T-cell (primary cell): ENCODE measurements at places on chromosomes 1 and 21.

DNA sequence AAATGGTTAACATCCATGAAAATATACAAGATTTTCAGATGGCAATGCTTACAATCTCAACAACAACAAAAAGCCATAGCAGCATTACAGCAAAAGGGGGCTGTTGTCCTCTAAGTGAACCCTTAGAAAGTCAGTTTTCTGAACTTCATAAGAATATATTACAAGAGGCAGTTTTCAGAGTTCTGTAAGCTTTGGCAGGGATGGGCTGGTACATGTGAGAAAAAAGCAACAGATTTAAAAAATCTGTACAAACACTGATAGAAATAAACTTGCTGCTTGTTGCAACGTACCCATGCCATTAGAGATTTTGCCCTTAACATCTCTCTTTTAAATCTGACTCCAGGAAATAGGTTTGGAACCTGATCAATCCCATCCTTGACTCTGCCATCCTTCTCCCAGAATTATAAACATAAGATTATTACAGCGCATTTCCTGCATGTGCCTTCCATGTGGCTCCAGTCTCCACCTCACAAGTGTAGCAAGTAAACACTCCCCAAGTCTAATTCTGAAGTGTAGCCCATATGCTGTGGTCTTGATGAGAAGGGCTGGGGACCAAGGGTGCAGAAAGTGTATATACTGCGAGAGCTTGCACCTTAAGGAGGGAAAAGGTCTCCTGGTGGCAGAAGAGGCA, 101.4 kb upstream of the TSPAN2 start:
- DNase-seq: no peak

DNA sequence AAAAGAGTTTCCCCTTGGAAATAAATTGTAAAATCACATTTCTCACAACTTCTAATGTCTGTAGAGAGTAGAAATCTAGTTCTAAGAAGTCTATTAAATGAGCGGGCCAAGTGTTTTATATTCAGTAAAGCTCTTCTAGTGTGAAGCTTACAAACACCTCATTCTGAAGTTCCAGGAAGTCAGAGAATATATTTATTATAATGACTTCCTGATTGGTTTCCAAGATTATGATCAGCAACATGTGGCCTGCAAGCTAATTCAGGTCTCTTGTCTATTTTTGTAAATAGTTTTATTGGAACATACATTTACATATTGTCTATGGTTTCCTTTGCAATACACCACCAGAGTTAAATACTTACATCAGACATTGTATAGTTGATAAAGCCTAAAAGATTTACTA, 603.9 kb downstream of the AMY1C start:
- no peak for DNase-seq

DNA sequence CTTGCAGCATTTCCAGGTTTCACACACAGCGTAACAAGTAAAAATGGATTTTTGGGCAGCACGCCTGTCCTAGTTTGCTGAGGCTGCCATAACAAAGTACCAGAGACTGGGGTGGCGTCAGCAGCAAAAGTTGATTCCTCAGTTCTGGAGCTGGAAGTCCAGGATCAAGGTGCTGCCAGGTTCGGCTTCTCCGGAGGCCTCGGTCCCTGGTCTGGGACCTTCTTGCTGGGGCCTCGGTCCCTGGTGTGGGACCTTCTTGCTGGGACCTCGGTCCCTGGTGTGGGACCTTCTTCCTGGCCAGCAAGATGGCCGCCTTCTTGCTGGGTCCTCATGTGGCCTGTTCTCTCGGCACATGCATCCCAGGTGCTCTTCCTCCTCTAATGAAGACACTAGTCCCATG, 104.0 kb downstream of the PDE9A start:
- DNase-seq: no peak

GRCh38 chr21:31136891-31137290, 98.6 kb upstream of the KRTAP19-8 start:
- DNase-seq: no peak

DNA sequence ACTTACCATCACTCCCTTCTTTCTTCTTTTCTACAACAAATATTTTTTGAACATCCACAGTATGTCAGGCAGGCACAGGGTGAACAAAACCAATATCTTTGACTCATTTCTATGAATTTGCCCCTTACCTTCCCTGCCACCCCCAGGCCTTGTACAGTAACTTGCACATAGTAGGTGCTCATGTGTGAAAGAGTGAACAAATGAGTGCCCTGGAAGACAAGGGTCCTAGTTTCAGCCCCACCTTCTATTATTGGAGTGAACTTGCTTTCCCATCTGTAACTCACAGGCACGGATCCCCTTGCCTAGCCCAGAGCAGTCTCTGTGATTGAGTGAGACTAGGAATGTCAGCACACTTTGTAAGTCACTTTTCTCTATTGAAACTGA, 12.8 kb downstream of the ZDHHC18 start:
- DNase-seq: no peak

GRCh38 chr1:161008869-161009510, 12.0 kb downstream of the F11R start:
- no peak for DNase-seq

- no peak for DNase-seq
These were observed 1008.3 kb upstream of the B3GALT2 start for GRCh38 chr1:194194724-194195123.

GRCh38 chr1:8926707-8927694, 18.7 kb upstream of the CA6 start:
- peak; percentile 43 for DNase-seq

DNA sequence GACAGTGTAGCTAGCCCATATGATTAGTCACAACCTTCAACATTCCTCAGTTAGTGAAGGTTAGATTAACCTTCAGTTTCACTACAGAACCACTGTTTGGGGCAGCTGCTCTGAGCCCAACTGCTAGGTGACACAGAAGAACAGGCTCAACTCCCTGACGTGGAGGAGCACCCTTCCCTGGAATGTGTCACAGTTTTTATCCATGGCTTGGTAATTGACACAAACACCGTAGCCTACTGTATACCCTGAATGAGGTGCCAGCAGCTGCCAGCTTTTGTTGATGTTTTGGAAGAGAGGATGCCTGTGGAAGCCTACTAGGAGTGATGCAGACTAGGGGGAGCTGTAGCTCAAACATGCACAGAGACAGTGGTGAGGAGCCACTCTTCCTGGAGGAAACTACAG, 56.6 kb upstream of the CR2 start:
- no peak for DNase-seq

- no peak for DNase-seq
These were observed 30.1 kb upstream of the TRIM62 start for GRCh38 chr1:33211972-33212371.

- no peak for DNase-seq
These were observed 36.6 kb upstream of the ECE1 start for GRCh38 chr1:21326861-21327344.

DNA sequence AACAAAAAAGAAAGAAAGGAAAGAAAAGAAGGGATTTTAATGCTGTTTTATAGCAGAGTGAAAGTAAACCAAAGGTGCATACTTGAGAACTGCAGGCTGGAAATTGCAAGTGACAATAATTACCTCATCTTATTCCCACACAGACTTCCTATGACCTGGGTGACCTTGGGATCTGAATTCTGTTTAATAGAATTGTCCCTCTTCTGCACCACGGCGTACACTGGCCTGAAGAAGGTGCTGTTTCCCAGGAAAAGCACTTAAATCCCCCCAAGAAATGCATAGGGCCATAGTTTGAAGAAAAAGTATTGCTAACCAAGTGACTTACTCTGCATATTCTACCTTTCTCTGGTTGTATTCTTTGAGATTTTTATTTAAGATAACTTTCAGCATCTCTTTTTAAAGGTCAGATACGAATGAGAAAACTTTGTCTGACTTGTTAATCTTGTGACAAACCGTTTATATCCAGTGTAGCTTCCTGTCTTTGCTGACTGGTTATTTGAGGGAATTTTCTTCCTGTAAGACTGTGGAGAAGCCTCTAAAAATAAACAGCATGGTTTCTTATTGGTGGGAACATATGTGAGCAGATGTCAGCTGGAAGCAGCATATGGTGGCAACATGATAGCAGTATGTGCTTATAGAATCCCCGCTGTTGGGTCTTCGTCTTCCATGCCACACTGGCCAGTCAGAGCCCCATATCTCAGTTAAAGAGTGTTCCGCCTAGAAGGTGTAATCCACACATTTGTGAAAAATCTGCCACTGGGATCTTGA, 16.3 kb downstream of the TGFB2 start:
- DNase-seq: no peak

DNA sequence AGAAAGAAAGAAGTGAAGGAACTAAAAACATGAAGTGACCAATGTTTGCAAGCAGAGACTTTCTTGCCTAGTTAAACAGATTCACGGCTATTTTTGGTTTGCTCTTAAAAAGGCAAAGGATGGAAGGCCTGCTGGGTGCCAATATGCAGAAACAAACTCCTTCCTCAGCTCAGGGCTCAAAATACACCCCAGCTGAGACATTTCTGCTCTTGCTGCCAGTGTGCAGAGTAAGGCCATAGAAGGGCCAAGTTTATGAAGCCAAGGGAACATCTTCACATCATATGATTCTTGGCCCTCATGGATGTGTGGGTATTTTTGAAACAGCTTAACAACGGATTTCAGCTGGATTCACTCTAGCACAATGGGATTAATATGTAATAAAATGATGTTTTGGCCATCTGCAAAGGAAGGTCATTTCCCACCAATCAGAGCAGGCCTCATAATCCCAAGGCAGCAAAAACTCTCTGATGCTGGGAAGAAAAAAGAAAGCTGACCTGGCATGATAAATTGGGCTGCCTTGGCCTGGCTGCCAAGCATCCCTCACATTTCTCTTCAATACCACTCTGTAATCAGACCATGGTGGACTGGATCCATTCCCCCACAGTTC, 70.7 kb downstream of the CAPZB start:
- no peak for DNase-seq

- DNase-seq: no peak
These were observed 5.3 kb downstream of the ADIPOR1 start for GRCh38 chr1:202952818-202953217.

DNA sequence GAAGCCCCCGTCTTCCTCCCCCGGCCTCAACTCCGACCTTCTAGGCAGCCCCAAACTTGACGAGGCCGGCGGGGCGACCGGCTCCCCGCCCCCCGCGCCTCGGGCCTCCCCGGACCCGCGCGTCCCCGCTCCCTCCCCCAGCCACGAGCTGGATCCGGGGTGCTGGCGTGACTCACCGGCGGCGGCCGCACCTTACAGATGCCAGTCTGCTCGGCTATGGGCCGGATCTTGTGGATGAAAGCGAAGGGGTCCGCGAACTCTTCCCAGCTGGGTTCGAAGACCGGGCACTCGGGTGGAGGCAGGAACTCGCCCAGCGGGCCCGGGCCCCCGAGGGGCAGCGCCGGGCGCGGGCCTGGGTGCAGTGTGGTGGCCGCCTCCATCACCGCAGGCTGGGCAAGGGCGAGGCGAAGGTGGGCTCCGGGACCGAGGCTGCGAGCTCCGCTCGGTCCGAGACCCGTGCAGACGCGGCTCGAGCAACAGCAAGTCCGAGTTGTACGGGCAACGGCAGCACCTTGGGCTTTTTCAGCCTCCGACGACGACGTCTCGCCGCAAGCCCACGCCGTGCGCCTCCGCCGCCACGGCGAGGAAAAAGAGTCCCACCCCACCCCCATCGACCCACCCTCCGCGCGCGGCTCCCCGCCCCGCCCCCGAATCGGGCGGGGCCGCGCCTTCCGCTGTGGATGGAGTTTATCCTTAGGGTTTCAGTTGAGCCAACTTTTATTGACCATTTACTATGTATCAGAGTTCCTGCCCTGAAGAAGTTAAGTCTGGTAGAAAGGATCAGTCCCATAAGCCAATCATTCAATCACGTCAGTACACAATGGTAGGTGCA, at the start of gene KDM5B:
Gene KDM5B (minus strand): TSS at position 496 of the 832 bp plus-strand sequence. CDS start 116 bp downstream, at position 380.
- DNase-seq: peak; percentile 38

- DNase-seq: no peak
These were observed 21.3 kb downstream of the CCN1 start for GRCh38 chr1:85601901-85602300.

DNA sequence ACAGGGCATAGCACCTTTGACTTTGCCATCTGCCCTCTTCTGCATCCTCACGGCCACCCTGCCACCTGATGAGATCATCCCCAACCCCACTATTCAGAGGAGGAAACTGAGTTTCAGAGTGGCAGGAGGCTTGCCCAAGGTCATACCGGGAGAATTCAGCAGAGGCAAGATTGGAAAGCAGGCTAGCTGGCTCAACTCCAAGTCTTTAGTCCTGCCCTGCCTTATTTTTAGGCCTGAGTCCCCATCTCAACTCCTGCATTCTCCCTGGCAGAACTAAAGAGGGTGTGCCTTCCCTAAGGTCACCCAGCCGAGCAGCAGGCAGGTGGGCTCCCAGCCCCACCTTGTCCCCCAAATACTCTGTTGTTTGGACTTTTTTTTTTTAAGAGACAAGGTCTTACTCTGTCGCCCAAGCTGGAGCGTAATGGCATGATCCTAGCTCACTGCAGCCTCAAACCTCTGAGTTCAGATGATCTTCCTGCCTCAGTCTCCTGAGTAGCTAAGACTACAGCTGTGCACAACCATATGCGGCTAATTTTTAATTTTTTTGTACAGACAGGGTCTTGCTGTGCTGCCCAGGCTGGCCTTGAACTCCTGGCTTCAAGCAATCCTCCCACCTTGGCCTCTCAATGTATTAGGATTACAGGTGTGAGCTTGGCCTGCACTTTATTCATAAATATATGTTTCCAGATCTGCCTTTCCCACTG, 13.8 kb upstream of the FGR start:
- DNase-seq: no peak

DNA sequence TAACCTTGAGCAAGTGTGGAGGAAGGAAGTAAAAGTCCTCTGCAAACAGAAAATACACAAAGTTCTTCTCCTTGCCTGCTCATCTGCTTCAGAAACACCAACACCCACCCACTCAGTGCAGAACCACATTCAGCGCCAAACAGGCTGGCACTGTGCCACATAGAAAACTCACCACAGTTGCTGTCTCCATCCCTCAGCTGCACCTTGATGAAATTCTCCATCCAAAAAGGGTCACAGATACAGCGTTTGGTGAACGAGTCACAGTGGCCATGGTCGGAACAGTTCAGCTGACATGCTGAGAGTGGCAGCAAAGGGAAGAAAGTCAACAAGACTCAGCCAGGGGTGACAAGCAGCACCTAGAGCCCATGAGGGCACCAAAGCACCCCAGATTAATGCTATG, 114.5 kb downstream of the KIAA0319L start:
- peak; percentile 19 for DNase-seq

GRCh38 chr1:212915245-212916091, 34.9 kb upstream of the VASH2 start:
- DNase-seq: no peak

GRCh38 chr1:103416681-103417286, 108.7 kb upstream of the RNPC3 start:
- no peak for DNase-seq

DNA sequence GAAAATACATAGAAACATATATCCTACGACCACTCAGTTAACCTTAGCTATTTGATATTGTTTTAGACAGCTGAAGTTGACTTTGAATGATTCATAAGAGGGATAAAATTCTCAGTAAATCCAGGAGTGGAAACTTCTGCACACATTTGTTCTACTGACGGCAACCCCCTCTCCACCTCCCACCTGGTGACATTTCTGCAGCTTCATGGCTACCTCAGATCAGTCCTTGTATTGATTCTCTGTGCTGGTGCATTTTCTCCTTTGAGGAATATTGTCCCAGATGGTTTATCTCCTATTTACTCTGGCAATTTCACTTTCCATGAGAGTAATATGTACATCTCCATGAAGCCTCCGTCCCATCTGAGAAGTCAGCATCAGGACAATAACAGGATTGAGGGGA, 57.7 kb upstream of the COA6 start:
- DNase-seq: no peak
